Mucosa of descending colon (tissue), 3 donors: ENCODE measurements at places on chromosomes 6 and 20.

DNA sequence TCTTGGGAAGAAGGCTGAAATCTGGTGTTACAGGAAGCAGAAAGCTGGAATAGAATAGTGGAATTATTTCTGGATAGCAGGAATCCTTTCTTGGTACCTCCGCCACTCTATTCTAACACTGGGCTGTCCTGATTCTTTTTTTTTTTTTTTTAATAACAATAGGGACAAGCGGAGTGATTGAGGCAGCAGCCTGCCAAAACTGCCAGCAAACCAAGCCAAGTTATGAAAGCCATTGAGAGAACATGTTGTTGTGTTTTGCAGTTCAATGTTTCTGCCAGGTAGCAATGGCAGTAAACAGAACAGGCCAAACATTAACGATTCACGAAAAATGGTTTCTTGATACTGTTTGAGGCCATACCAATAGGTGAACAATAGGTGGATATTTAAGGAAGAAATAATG is 47.1 kb downstream of the SLC26A8 start:
- DNase-seq, result no peak

DNA sequence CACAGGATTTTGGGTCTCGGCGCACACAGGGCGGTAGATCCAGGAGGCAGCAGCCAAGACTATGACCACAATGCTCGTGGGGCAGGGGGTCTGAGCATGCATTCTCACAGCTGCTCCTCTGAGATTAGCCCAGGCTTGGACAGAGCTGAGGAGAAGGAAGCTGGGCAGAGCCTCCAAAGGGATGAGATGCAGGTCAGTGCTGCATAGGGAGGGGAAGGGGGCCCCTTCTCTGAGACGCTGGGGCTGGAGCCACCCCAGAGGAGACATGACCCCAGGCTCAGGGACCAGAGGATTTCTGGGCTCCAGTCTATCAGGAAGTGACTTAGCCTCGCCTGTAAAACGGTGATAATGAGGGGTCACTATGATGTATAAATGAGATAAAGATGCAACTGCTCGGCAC is 93.9 kb downstream of the BFSP1 start:
- DNase-seq, result no peak

- no peak for DNase-seq
Observed at GRCh38 chr20:54132612-54133433, 41.0 kb downstream of the CYP24A1 start.

DNA sequence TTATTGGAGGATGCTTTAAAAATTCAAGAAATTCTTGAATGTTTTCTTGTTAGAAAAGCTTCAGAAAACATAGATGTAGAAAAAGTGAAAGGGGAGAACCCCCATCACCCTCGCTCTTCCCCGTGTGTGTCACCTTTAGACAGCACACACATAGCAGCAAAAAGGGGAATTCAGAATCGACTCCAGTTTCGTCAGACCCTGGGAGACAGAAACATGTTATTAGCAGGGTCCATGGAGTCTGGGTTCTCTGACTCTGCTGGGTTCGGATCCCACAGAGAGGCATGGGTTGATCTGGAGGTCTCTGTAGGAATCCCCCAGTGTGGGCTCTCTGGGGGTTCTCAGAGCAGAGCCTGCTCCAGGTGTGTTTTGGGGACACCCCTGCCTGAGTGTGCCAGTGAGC is 43.7 kb downstream of the ARHGAP40 start:
- no peak for DNase-seq

- no peak for DNase-seq
Observed at GRCh38 chr20:36547186-36548005, 6.1 kb downstream of the MYL9 start.

- DNase-seq, result no peak
Observed at GRCh38 chr6:166449036-166449435, 66.3 kb upstream of the MPC1 start.

DNA sequence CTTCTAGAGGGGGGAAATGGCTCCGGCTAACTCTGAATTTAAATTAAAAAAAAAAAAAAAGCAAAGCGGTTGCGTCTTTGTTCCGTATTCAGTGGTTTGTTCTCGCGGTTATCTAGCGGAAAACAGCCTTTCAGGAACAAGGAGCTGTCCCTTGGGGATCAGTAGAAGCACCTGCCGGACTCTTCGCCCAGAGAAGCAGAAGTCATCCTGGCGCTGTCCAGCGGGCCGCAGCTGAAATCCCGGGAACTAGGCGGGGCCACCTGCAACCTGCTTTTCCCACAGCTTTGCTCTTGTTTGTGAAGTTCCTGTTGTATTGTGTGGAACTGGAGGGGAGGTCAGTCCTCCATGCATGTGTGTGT is 43.9 kb upstream of the GJE1 start:
- no peak for DNase-seq

- DNase-seq, result no peak
Observed at GRCh38 chr20:9195031-9195430, 126.1 kb downstream of the PLCB4 start.

GRCh38 chr6:71446470-71446869 is 157.9 kb downstream of the OGFRL1 start:
- no peak for DNase-seq
